LHCN-M2 (cell line): ENCODE measurements at places on chromosomes 6 and 20. TPM values are rescaled to one million over a fixed set of nuclear protein-coding genes. Genes with fewer than 3 reads are reported as not detected.
A peak's percentile ranks its signal among the peaks of the same experiment; 100 is the strongest.

Gene GINS1
- total RNA-seq = 24.4 and 31.1 TPM in 2 replicates

Gene BHLHE23
- total RNA-seq = not detected in 2 replicates

Gene HEY2
- total RNA-seq = not detected in 2 replicates

Gene CGAS
- total RNA-seq = 15.0 and 16.7 TPM in 2 replicates

Gene EDN1
- 0.98 and 2.8 TPM in 2 replicates for total RNA-seq

DNA sequence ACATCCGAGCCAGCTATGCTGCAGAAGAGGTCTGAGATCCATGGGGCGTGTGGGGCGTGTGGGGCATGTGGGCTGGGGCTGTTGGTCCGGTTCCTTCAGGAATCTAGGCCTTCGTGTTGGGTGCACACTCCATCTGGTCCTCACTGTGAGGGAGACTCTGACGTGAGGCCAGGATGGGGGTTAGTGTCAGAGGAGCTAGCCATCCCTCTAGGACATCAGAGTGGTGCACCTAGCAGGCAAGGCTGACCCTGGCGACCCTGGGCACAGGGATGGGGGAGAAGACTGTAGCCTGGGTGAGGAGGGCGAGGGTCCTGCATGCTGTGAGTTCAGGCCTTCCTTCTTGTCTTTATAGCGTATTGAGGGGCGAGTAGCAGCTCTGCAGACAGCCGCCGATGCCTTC, 8.7 kb upstream of the PTPRA start:
- DNase-seq = no peak

GRCh38 chr6:37956711-37957275, 137.3 kb downstream of the ZFAND3 start:
- no peak for DNase-seq

DNA sequence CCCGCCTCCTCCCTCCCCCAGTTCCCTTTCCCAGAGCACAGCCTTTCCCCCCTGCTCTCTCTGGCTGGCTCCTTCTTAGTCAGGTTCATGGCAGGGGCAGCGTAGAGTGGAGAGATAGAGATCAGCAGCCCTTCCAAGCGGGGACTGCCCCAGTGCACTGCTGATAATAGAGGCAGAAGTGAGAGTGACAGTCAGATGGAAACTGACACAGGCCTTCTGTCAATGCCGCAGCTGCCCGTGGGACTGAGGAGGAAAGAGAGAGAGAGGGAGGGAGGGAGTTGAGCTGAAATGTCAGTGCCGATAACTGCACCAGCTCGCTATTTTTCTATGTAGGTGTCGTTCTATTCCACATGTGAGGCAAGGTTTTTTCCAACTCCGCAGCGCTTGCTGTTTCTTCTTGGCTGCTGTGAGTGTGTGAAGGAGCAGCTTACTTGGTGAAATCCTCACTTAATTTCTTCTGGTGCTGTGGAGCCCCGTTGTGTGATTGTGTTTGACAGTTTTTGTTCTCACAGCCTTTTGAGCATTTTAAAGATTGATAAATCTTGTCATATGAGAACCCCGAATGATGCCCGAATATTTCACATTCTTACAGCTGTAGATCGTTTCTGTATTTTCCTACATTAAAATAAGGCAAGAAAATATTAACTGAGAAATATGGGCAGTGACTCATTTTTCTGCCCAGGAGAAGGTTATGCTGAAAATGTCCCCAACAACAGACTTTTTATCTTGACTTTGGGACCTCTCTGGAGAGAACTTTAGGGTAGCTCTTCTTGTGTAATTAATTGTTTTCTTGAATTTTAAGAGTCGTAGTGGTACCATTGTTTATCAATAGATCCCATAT, 386.4 kb upstream of the MMS22L start:
- DNase-seq = peak; percentile 43

- no peak for DNase-seq
Measured at GRCh38 chr6:165274611-165275010, 34.8 kb downstream of the C6orf118 start.

- no peak for DNase-seq
Measured at GRCh38 chr20:8128291-8129060, 3.6 kb upstream of the PLCB1 start.

GRCh38 chr6:149895833-149896271, 2.1 kb downstream of the RAET1E start:
- DNase-seq = peak; percentile 81
